ENCODE measurements at places on chromosomes 13 and 19.

DNA sequence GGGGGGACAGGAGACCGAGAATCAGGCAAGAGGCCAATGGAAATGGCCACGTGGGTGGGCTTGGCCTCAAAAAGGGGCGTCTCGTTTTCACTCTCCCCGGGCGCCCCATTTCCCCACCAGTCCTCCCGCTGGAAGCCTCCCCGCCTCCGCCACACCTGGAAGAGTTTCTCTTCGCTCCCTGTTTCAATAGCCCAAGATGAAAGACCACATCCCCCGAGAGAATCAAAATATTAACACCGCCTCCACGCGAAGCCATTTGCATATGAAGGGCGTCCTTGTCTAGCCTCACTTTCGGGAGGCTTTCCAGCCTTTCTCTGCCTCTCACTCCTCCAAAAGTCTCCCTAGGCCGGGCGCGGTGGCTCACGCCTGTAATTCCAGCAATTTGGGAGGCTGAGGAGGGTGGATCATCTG, 691 bp upstream of the OLFM2 start:
- DNase-seq, result no peak

DNA sequence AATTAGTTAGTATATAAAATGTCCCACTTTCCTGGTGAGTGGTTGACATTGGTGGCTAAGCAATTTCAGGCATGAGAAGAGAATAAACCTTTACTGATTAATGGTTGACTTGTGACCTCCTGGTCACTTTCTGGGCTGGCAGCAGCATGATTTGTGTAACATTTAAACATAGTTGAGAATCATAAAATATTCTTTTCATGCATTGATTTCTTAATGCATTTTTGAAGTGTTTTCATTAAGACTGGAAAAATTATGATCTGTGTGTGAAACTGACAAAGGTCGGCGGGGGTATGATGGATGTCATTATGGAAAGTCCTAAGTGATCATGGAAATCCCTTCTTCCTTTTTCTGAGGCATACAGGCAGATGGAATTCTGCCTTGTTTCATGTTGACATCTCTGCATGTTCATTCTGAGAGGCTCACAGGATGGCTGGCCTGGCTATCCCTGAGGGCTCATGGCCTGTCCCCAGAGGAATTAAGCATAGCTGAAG, 98.7 kb upstream of the RNF113B start:
- DNase-seq, result peak; percentile 59

- DNase-seq, result no peak
These were observed 168.0 kb downstream of the SLITRK1 start for GRCh38 chr13:83714236-83714635.

DNA sequence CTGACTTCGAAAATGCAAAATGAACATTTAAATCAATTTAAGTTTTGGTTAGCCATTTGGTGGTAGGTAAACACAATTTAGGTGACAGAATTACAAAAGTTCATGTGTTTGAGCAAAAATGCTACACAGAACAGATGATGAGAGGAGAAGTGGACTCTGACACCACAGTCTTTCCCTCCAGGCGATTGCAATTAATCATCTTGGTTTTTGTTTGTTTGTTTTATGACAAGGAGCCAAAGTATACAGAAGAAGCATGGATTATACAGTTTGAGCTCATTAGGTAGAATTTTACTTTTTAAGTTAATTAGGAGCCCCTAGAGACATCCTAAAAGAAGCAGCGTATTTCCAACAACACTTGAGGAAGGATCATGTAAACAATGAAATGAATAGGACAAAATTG, 49.3 kb upstream of the FREM2 start:
- DNase-seq, result no peak

GRCh38 chr19:31146015-31146414, 203.2 kb downstream of the TSHZ3 start:
- no peak for DNase-seq

GRCh38 chr13:97435323-97435722, 1.4 kb downstream of the RAP2A start:
- no peak for DNase-seq

DNA sequence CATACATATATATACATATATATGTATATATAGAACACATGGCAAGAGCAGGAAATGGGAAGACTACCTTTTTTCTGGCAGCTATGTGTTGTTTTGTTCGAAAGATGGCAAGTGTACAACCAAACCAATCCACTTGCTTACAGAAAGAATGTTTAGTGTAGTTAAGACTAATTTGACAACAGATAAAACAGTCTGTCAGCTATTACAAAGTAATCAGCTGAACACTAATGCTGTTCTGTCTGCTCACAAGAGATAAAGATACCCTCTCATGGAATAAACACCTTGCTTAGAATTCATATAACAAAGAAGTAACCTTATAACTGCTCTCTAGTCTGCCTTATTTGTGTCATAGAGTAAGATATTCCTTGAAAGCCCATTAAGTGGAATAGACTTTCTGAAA, 858 bp upstream of the KCNRG start:
- DNase-seq, result no peak

- DNase-seq, result no peak
These were observed 182.5 kb upstream of the OBI1 start for GRCh38 chr13:78841358-78841963.

DNA sequence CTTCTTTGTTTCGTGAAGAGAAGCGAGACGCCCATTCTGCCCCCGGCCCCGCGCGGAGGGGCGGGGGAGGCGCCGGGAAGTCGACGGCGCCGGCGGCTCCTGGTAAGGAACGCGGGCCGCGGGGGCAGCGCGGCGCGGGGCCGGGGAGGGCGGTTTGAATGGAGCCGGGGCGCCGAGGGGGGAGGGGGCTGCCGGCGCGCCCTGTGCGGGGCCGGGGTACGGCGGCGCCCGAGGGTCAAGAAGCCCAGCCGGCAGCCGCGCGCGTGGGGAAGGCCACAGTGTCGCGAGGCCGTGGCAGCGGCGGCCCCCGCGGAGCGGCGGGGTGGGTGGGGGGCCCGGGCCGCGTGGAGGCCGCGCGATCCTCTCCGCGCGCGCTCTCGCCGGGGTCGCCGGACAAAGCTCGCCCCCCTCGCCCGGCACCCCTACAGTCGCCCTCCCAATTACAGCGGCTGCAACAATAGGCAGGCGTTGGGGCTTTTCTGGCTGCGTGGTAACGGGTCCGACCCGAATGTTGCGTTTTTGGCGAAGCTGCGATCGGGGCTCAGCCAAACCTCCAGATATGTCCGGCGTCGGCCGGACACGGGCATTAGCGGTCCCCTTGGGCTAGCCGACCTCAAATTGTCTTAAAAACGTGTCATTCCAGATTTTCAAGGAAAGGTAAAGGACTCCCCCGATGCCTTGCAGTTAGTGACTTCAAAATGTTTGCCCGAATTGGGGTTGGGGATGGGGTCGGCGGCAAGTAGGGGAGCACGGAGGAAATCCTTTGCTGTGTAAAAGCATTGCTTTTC, 437 bp downstream of the SMARCA4 start:
- DNase-seq, result no peak

- DNase-seq, result no peak
These were observed 1.7 kb downstream of the GNG7 start for GRCh38 chr19:2700660-2701360.

DNA sequence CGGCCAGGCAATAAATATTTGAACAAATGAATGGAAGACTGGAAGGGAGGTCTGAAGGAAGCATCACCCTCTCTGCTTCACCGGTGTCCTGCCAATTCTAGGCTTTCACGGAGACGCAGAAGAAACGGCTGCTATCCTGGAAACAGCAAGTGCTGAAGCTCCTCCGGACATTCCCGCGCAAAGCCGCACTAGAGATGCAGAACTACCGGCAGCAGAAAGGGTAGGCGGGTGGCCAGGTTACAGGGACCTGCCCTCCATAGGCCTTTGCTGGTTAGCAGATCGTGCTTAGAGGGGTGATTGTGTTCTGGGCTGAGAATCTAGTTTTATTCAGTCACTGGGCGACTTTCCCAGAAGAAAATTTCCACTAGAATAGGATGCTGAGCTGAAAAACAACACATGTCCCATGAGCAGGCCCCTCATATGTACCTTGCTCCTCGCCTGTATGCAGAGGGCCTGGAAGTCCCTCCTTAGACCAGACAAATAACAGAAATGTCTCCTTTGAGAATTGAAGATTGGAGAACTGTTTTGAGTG, 11.0 kb downstream of the PAF1 start:
- no peak for DNase-seq

GRCh38 chr19:17264641-17264979, at the start of gene USHBP1:
Gene USHBP1, minus strand, starts transcription at chr19:17264745. Its CDS starts 446 bp downstream, at chr19:17264299.
- no peak for DNase-seq

DNA sequence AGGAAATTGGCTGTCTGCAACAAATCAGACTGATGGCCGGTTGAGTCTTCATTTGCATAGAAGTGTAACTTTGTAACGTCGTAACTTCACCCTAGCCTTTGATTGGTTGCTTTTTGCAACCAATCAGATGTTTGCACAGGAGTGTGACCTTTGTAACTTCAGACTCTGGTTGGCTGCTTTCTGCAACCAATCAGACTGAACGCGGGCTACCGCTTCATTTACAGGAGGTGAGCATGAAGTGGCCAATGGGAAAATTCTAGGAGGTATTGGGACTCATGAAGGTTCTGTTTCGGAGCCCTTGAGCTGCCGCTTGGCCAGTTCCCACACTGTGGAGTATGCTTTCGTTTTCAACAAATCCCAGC, 441 bp upstream of the ZNF559 start:
- peak; percentile 52 for DNase-seq

DNA sequence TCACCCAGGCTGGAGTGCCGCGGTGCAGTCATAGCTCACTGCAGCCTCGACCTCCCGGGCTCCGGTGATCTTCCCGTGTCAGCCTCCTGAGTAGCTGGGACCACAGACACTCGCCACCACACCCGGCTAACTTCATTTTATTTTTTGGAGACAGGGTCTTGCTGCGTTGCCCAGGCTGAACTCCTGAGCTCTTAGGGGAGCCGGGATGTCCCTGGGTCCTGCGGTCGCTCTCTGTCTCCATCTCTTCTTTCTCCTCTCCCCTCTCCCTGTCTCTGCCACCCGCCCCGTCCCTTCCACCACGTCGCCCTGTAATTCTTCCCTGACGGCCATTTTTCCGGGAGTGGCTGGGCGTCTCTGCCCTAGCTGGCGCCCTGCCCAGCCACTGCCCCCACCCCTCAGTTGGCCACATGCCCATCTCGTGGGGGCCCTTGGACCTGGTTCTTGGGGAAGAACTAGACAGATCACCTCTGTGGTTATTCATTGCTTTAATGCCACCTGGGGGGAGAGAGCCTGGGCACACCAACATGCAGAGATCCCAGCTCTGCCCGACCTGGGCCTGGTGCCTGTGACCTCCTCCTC, 18.9 kb downstream of the ARID3A start:
- DNase-seq, result no peak

DNA sequence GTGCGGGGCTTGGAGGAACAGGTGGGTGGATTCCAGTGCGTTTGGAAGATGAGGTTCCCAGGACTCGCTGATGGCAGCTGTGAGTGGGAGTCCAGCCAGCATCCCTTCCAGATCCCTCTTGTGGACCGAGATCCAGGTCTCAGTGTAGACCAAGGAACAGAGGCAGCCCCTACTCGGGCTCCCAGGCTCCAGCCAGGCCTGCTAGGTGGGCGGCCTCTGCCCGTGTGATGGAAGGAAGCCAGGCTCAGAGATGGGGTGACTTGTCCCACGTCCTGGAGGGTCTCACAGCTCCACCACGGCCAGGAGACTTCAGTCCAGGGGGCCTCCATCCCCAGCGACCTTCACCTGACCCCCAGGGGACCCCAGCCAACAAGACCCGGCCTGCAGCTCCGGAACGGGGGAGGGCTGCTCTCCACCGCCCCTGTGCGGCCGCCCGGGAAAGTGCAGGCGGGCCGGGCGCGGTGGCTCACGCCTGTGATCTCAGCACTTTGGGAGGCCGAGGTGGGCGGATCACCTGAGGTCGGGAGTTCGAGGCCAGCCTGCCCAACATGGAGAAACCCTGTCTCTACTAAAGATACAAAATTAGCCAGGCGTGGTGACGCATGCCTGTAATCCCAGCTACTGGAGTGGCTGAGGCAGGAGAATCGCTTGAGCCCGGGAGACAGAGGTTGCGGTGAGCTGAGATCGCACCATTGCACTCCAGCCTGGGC, 729 bp upstream of the MADCAM1 start:
- DNase-seq, result no peak

DNA sequence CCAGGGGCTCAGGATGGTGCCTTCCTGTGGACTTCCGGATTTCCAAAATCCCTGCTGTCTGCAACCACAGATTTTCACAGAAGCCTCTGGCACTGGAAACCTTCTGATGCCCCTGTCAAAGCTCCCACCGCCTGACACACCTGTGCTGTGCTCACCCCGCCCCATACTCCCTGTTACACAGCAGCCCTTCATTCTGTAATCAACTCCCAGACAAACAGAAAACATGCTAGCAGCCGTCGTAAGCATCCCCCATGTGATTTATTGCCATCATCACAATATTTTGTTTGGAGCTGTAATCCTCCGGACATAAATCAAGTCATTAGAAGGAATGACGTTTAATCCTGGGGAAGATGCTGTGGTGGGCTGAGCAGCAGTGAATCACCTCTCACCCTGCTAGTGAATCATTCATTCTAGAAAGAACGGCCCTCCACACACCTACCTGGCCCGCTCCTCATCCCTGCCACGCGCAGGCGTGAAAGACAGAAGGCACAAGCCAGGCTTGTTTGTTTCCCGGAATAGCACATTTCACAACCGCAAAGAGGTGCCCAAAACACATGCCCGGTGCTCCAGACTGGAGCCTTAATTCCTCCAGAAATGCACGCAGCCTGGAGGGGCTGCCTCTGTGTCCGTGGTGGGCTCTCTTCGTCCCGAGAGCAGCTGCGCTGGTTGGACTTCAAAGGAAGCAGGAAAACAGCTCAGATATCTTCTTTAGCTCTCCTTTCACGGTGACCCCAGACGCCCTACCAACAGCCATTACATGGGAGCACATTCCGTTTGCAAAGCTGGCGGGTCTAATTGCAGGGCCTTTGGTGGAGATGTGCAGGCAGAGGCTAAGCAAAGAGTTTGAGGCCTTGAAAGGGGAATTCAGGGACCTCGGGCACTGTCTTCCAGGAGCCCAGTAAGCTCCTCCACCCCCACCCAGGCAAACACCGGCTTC, 41.3 kb upstream of the KCTD15 start:
- no peak for DNase-seq

DNA sequence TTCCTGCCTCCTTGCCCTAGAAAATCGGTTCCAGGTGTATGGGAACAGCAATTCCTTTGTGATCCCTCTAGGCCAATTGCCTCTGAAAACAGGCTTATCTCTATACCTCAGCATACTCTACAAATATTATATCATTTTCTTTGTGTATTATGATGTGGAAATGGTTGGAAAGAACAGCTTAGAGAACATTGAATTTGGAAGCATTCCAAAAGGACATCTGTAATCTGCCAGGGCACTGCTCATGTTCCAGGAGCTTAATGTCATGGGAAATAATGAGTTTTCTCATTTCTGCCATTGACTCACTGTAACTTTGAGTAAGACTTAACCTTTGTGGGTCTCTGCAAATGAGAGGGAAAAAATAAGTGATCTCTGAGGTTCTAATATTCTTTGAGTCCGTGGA, 147.3 kb downstream of the UFM1 start:
- DNase-seq, result no peak

All from GM04503 (cell line).